ENCODE measurements at places on chromosomes 6 and 20. TPM values are rescaled to one million over a fixed set of nuclear protein-coding genes. Genes with fewer than 3 reads are reported as not detected.

The TSHZ2 gene
- 17.2 TPM for polyA plus RNA-seq

The CRISP3 gene
- polyA plus RNA-seq = 1.9 TPM

The DYNLT2 gene
- 6.2 TPM for polyA plus RNA-seq

The CCDC167 gene
- polyA plus RNA-seq = 23.6 TPM

The ADGB gene
- 5.9 TPM for polyA plus RNA-seq

The MPC1 gene
- 41.6 TPM for polyA plus RNA-seq

The SOBP gene
- polyA plus RNA-seq = 8.2 TPM

The DACT2 gene
- 50.1 TPM for polyA plus RNA-seq

The FAM162B gene
- 90.6 TPM for polyA plus RNA-seq

The SPINT3 gene
- polyA plus RNA-seq = not detected

The DZANK1 gene
- polyA plus RNA-seq = 9.0 TPM

The CPNE5 gene
- polyA plus RNA-seq = 7.0 TPM

The HRH3 gene
- polyA plus RNA-seq = not detected

The SDHAF4 gene
- polyA plus RNA-seq = 17.2 TPM

The CGA gene
- polyA plus RNA-seq = 0.39 TPM

The AK9 gene
- 12.1 TPM for polyA plus RNA-seq

The LY6G5B gene
- polyA plus RNA-seq = 37.2 TPM

The EDN1 gene
- 44.0 TPM for polyA plus RNA-seq

The PTGIS gene
- 7.1 TPM for polyA plus RNA-seq

The BEND3 gene
- polyA plus RNA-seq = 5.6 TPM

The MROH8 gene
- polyA plus RNA-seq = 5.7 TPM

The ADAM33 gene
- 10.9 TPM for polyA plus RNA-seq

The ECT2L gene
- 2.0 TPM for polyA plus RNA-seq

The FUCA2 gene
- polyA plus RNA-seq = 53.6 TPM

The GGTLC1 gene
- polyA plus RNA-seq = 1.4 TPM

The FHL5 gene
- 3.5 TPM for polyA plus RNA-seq

The TRIM10 gene
- polyA plus RNA-seq = 0.56 TPM

The TCF15 gene
- polyA plus RNA-seq = 1.7 TPM

The ARFGEF3 gene
- polyA plus RNA-seq = 5.8 TPM

The TRPC4AP gene
- polyA plus RNA-seq = 64.6 TPM

The MOXD1 gene
- polyA plus RNA-seq = 52.3 TPM

The NOTCH4 gene
- polyA plus RNA-seq = 46.6 TPM

The ZNF165 gene
- 3.0 TPM for polyA plus RNA-seq

The RIPOR3 gene
- 4.0 TPM for polyA plus RNA-seq

The OSTM1 gene
- polyA plus RNA-seq = 17.7 TPM

The AIF1 gene
- polyA plus RNA-seq = 21.3 TPM

The SALL4 gene
- 21.8 TPM for polyA plus RNA-seq

The MED23 gene
- polyA plus RNA-seq = 54.0 TPM

The CCN5 gene
- polyA plus RNA-seq = 0.60 TPM

The C20orf141 gene
- polyA plus RNA-seq = not detected

The LRP11 gene
- polyA plus RNA-seq = 36.4 TPM

The GSTA2 gene
- polyA plus RNA-seq = not detected

The DNAH8 gene
- polyA plus RNA-seq = 0.11 TPM

The SYCP2L gene
- polyA plus RNA-seq = 4.5 TPM

The CENPB gene
- 52.9 TPM for polyA plus RNA-seq

The NELFCD gene
- 111 TPM for polyA plus RNA-seq

The OR2B6 gene
- polyA plus RNA-seq = 0.30 TPM

The ZSCAN31 gene
- polyA plus RNA-seq = 11.9 TPM

All from left lung (tissue), 14 donors.